ENCODE measurements at places on chromosomes 5 and 9.

- DNase-seq = no peak
Observed at GRCh38 chr9:98570055-98570454, 138.7 kb downstream of the GABBR2 start.

GRCh38 chr9:69898714-69899209 lies 78.1 kb downstream of the CFAP95 start:
- DNase-seq = no peak

DNA sequence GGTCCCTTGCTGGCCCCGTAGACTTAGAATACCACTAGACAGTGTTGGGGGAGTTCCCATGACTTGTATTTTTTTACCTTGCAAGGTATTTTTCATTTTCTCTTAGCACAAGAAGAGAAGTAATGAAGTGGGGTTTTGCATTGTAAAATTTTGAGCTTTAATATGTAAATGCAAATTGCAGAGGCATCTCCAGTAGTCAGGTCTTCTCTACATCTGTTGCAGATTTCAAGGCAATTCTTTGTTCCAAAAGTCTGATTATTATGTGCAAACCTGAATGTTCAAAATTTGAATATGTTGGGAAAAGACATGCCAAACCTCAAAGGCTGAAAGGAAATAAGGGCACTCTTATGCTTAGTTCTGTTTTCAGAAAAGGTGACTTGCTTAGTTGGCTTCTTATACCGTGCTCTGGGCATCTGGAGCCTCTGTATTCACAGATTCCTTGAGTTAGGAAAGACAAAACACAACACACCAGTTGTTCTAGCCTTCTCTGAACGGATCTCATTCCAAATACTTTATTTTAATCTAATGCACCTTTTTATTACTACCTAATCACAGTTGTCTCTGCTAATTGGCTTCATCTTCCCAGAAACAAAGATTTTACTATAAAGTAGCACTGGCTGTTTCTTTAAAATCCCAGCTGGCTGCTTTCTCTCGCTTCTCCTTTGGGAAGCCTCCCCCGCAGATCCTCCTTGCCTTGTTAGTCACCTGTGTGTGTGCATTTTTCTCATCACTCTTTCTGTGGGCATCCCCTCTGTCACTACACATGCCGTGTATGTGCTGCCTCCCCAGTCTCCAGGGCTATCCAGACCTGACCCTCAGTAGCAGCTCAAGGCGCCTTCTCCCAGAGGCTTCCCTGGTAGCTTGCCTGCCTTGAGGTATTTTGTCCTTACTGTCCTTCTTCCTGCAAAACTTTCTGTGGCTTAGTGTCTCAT lies 138.2 kb downstream of the TLE4 start:
- DNase-seq = no peak

DNA sequence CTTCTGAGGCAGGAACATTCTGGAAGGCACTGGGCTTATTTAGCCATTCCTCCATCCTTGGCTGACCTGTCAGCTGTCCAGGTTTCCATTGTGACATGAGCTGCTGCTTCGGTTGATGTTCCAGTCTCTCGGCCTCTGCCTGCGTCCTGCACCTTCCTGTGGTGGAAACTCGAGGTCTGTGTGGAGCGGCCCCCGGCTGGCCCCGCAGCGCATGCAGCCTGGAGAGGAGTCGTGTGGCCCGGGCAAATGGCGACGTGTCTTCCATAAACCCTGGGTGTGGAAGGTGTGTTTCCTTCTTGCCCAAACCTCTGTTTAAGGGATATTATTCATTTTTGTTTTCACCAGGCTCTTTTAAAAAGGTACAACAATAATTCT lies 36.5 kb upstream of the SLC9A3 start:
- DNase-seq = no peak

DNA sequence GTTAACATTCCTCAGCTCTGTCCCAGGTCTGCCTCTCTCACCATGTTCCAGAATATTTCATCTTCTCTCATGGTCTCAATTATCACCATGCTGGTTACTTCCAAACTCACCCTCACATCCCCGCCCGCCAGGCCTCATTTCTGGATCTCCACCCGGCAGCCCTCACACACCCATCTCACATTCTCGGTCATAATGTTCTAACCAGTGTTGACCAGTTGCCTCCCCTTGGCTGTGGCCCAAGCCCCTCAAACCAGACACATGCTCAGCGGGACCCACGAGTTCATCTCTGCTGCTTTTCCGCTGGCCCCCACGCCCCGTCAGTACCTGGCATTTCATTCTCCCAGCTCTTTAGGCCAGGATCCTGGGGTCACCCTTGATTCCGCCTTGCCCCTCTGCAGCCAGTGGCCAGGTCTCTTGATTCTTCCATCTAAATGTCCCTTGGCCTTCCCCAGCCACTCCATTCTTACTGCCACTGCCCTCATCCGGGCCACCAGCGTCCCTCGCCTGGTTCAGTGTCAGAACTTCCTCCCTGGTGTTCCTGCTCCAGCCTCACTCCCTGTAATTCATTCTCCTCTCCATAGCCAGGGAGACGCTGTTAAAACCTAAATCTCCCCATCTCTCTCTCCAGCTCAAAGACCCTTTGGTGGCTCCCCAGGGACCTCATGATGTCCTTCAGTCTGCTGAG lies 141.7 kb downstream of the MVB12B start:
- no peak for DNase-seq

DNA sequence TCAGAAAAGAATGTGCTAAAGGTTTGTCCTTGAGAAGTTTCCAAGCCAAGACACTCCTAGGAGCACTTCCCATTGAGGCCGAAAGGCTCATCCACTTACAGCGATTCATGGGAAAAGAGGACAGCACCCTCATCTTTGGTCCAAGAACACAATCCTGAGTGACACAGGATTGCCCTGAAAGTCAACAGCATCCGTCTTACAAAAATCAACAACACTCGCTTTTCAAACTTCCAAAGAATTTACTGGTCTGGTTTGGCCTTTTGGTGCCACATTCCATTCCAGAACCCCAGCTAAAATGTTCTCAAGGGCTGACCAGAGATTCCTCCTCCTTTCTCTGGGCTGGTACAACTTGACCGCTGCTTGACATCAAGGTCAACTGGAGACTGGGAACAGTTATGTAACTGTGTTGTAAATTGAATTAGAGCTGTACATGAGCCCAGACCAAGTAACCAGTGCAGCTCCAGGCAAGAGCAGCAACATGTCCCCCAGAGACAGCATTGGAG lies 415.8 kb upstream of the PIK3R1 start:
- DNase-seq = no peak

- no peak for DNase-seq
Observed at GRCh38 chr5:147551677-147552076, 41.8 kb upstream of the DPYSL3 start.

- no peak for DNase-seq
Observed at GRCh38 chr5:116038817-116039216, 6.5 kb downstream of the ARL14EPL start.

DNA sequence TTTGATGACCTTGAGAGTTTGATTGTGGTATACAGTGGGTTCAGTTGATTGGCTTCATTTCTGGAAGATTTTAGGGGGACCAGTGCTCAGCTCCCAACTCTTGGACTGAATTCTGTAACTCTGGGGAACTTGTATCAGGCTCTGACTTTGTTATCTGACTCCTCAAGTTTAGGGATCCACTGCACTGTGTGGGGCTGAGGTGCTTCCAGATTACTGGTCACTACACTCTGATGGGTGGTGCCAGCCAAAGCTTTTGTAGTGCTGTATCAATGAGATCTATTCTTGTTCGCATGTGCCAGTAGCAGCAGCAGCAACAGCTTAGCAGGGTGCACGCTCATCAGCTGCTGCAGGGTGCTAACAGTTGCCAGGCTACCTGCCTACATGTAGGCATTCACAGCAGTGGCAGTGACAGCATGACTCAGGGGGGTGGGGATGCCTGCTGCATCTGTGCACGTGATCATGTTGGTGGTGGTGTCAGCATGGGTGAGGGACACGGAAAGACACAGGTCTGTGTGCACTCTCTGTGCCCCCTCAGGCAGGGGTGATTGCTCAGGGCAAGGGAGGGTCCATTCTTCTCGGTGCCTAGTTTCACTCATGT lies 438.8 kb upstream of the SEMA6A start:
- DNase-seq = no peak

DNA sequence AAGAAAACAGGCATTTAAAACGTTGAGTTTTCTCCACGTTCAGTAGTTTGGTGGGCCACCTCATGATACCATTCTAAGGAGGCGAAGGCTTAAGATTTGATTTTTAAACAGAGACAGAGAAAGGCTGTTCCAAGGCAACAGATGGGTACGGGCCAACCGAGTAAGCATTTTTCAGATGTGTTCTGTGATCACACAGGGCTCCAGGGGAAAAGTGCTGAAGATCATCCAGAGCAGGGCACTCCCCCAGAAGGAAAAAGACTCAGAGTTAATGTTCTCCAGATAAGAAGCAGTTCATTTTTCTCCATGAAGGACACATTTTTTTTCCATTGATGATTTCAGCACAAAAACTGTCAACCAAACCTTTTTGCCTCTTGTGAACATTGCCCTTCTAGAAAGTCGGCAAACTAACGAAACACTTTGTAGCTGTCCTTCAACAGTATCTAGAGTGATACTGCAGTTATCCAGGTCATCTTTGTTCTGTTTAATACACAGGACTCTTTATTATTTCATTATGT lies 138.7 kb downstream of the ALDH1A1 start:
- no peak for DNase-seq

DNA sequence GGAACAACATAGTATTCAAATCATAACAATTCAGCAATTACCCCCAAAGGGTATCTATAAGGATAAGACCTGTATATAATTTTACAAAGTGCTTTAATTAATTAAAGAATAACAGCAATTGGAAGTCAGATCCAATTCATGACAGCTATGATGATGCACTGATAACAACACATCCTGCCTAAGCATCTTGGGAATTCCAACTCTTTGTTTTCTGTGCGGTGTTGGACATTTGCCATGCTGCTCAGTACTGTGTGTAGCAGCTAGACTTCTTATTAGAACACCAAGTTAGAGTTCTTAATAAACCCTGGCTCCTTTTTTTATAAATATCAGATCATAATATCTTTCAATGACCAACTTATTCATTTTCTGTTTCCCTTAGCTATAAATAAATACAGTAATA lies 209.0 kb downstream of the SEC61B start:
- DNase-seq = no peak

DNA sequence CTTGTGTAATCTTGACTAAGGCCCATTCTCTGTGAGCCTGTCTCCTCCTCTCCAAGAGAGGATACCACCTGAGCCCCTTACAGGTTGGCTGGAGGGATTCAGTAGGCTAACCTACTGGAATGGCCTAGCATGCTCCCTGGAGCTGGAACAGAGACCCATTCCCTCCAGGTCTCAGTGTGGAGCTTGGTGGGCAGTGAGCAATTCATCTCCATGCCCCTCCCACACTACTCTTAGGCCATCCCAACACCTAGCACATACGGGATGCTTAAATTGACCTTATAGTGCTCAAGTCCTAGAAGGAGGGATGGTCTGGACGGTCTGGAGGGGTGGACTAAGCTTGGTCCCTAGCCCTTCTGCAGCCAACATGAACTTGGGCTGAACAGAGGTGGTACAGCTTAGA lies 75.6 kb downstream of the CRB2 start:
- DNase-seq = no peak

- DNase-seq = no peak
Observed at GRCh38 chr9:121837113-121837961, 185.9 kb downstream of the DAB2IP start.

- no peak for DNase-seq
Observed at GRCh38 chr9:347667-348292, 133.1 kb downstream of the DOCK8 start.

- DNase-seq = no peak
Observed at GRCh38 chr5:76482984-76483383, 79.9 kb downstream of the IQGAP2 start.

- peak; percentile 32 for DNase-seq
Observed at GRCh38 chr5:168879929-168880328, 300.8 kb upstream of the PANK3 start.

GRCh38 chr5:71924325-71924724 lies 182.9 kb upstream of the MAP1B start:
- DNase-seq = no peak

DNA sequence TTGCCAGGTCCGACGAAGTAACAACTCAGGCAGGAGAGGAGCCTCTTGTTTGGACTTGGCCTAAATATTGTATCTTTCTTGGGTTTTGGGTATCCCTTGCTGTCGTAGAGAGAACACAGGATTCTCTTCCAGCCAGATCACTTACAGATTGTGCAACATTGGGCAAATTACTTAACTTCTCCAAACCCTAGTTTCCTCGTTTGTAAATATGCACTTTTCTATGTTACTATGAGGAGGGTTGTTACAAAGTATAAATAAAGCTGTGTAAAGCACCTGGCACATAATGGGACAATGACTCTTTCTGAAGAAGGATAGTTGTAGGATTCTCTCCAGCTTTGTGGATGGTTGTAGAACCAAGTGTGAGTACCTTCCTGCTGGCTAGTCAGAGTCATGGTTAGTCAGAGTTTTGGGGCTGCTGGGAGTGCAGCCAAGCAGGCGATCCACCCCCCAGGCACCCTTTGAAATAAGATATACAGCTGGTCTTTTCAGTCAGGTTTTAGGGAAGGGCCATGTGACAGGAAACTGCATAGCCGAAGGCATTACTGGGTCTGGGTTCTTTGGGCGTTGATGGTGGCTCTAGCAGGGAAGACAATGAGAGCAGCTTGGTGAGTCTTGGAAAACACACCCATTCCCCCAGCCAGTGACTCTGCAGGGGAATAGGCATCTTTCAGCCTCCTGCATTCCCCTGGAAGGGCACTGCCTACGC lies 49.9 kb upstream of the GDNF start:
- no peak for DNase-seq

DNA sequence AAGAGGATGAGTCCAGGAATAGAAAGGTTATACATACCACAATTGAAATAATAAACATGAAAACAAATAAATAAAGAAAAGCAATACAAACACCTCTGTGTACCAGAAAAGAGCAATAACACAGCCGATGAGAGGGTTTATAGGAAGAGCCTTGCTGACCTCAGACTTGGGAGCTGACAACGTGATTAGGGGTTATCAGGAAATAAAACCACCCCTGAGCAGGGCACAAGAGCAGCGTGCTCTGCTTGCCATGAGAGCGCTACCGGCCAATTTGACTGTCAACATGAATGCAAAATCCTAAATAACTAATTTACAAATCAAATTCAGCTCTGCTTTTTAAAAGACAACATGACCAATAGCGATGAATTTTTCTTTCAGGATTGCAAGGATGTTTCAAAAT lies 2.6 kb upstream of the FREM1 start:
- DNase-seq = no peak

DNA sequence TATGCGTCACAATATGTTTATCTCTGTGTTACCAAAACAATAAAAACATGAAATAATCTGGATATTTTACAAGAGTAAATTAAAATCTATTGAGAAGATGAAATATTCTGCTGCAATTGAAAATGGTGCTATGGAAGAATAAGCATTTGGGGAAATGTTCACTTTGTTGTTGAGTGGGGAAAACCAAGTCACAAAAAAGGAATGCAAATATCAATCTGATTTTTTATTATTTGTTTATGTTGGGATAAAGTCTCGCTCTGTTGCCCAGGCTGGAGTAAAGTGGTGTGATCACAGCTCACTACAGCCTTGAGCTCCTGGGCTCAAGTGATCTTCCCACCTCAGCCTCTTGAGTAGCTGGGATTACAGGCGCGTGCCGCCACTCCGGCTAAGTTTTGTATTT lies 8.6 kb upstream of the F2RL1 start:
- DNase-seq = no peak

GRCh38 chr9:116087246-116087645 lies 66.3 kb upstream of the PAPPA start:
- no peak for DNase-seq

GRCh38 chr5:133392448-133392847 lies 219.9 kb downstream of the FSTL4 start:
- DNase-seq = no peak

GRCh38 chr5:99037668-99038067 lies 108.9 kb upstream of the CHD1 start:
- DNase-seq = no peak

GRCh38 chr9:33794560-33794959 lies 801 bp upstream of the PRSS3 start:
- DNase-seq = no peak

Measured in SK-N-DZ (cell line).